ENCODE measurements at places on chromosomes 6 and 20. TPM values are rescaled to one million over a fixed set of nuclear protein-coding genes. Genes with fewer than 3 reads are reported as not detected.

The USP49 gene
- total RNA-seq, result 13.2 TPM

- no peak for DNase-seq
Observed at GRCh38 chr6:29965563-29965872, 23.2 kb downstream of the HLA-A start.

DNA sequence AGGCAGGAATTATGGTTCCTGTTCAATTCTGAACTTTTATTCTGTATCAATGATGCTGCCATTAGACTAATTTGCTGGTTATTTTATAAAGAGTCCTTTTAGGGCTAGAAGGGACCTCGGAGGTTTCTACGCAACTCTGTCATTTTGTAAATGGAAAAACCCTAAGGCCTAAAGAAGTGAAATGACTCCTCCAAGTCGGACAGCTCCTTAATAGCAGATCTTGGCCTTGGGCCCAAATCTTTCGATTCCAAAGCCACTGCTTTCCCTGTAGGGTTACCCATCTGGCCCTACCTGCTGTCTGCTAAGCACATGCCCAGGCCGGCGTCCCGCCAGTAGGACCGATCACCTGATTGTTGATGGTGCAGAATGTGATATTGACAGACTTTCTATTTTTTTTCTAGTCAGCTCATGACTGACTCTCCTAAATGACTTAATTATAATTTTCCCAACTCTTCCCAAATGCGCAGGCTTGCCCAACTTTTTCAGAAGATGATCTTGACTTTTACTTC, 40.2 kb downstream of the PLEKHG1 start:
- no peak for DNase-seq

DNA sequence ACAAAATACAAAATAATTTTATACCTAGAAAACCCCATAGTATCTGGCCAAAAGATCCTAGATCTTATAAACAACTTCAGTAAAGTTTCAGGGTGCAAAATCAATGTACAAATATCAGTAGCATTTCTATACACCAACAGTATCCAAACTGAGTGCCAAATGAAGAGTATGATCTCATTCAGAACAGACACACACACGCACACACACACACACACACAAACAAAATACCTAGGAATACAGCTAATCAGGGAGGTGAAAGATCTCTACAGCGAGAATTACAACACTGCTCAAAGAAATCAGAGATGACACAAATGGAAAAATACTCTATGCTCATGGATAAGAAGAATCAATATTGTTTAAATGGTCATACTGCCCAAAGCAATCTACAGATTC, 49.2 kb downstream of the TOMM6 start:
- no peak for DNase-seq

GRCh38 chr6:34414999-34415858, 10.6 kb downstream of the RPS10 start:
- DNase-seq, result no peak

DNA sequence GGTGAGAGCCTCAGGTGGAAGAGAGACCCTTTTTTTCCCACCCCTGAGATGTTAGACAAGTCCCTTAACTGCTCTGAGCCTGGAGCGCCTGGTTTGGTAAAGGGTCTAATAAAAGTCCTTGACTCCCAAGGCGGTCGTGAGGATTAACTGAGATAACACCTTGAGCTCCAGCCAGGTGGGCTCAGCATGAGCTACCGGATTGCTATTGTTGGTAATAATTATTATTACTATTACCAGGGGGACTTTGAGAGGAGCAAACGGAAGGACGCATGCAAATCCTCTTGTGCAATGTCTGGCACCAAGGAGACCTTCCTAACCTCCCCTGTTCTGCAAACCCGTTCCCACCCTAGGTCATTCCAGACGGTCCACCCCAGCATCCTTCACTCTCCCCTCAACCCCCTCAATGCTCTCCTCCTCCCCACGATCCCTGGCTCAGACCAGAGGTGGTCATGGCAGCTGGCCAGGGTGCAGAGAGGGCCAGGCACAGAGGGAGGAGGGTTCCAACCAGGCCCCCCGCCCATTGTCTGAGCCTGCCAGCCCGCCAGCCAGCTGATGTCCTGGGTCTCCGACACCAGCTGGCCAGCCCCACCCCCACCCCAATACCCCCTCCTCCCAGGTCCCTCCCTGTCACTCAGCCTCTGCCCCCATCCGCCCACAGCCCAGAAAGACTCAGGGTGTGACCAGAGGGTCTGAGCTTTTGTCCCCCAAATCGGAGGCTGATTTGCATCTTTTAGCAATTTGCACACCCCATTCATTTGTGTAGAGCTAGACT, 14.3 kb upstream of the CBFA2T2 start:
- DNase-seq, result no peak

DNA sequence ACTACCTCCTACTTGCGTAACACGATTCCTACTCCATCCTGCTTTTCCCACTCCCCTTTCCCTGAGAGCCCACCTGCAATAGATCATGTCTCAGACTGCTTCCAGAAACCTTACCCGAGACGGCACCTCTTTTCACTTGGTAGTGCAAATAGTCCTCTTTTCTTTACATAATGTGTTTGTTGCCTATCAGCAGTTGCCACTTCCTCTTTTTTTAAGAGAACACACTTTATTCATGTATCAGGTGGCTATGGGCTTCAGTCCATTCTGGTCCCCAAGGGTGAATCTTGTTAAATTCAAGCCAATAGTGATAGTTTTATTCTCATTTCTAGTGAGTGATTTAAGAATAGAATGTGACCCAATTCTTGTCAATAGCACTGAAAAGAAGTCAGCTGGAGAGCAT, 57.7 kb upstream of the FERMT1 start:
- no peak for DNase-seq

DNA sequence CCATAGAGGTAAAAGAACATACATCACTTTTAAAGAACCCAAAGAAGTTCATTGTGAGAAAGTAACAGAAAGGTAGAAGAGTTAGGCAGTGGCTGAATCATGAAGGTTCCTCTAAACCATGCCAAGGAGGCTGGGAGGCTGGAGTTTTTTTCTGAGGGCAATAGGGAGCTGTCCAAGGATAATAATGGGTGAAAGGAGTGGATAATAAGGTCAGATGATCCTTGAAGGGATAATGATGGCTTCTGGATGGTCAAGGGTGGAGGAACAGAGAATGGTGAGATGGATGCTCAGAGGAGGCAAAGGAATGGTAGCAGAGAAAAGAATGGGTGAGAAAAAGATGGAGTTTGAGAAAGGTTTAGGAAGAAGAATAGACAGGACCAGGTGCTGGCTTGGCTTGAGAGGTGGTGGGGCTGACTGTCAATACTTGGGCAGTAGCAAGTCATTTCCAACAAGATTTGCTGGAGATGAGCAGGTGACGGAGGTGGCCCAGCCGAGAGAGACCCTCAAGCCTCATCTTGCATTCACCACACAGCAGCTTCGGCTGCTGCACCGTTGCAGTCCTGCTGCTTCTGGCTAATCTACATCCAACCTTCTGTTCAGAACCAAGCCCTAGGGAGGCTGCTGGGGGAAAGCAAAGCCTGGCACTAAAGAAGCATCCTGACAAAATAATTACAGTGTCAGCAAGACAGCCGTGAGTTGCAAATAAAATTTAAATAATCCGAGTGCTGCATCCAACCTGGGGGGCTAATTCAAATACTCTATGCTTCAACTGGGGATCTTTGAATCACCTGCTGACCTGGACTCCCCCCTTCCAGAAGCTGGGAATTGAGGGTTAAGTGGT, 131.2 kb upstream of the KCNG1 start:
- DNase-seq, result peak; percentile 44

DNA sequence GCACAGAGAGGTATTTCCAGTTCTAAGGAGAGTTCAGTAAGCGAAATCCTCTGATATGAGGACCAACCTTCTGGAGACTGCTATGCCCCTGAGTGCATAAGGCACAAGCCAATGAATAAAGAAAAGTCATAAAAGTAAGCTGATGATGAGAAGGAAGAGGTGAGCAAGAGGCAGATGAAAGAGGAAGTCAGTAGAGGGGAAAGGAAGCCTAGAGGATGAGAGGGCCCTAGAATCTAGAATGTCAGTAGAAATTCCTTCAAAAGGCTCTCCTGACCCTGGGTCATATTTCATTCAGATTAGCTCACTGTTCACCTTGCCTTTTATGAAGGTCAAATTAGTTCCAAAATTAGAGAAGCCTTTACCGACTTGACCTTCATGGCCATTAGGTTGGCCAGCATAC, 209.2 kb downstream of the CD83 start:
- no peak for DNase-seq

The CCM2L gene
- total RNA-seq, result 0.19 TPM

The SLC26A8 gene
- total RNA-seq, result not detected

The BANF2 gene
- not detected for total RNA-seq

GRCh38 chr6:132592855-132593254, 3.3 kb upstream of the TAAR5 start:
- DNase-seq, result no peak

DNA sequence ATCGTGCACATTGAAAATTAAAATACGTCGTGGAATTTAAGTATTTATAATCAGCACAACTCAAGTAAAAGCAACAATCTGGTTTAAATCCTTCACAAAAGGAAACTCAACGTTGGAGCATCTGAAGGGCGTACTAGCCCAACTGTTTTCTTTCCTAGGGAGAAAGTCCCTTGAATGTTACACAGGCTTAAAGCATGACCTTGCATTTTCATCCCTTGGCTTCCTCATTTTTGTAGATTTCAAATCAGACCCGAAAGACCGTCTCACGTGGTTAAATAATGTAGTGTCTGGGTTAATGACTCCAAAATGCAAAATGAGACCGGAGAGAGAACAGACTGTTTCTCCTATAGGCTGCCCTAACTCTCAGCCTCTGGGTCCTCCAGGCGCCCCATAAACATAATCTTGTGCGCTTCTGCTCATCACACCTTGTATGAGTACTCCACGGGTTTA, 249.2 kb upstream of the RREB1 start:
- DNase-seq, result no peak

The ADGRG6 gene
- total RNA-seq, result 72.3 TPM

DNA sequence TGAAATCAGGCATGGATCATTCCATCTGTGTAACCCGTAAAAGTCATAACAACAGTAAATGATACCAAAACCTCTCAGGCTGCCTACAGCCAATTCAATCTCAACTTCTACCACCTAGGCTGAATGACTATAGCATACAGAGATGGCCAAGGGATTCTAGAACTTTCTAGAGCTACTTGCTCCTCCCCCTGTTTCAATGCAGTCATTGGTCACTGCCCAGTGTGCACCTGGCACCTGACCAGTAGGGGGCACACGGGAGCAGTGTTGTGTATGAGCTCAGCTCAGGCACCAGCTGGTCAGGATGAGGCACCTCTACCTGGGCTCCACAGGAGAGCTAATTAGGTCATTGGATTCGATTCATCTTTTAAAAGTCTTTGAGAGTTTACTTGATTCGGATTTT, 86.2 kb downstream of the PLEKHG1 start:
- DNase-seq, result no peak
